NCI-H2171 treated with DMSO at 0.1 percent for 48 hours (cell line): ENCODE measurements at places on chromosomes 5 and 9.

GRCh38 chr5:33824516-33825195 is 67.1 kb downstream of the ADAMTS12 start:
- no peak for DNase-seq

- DNase-seq = no peak
Observed at GRCh38 chr5:71743155-71743554, 24.1 kb downstream of the CARTPT start.

GRCh38 chr9:112198646-112199045 is 23.5 kb upstream of the SUSD1 start:
- no peak for DNase-seq

DNA sequence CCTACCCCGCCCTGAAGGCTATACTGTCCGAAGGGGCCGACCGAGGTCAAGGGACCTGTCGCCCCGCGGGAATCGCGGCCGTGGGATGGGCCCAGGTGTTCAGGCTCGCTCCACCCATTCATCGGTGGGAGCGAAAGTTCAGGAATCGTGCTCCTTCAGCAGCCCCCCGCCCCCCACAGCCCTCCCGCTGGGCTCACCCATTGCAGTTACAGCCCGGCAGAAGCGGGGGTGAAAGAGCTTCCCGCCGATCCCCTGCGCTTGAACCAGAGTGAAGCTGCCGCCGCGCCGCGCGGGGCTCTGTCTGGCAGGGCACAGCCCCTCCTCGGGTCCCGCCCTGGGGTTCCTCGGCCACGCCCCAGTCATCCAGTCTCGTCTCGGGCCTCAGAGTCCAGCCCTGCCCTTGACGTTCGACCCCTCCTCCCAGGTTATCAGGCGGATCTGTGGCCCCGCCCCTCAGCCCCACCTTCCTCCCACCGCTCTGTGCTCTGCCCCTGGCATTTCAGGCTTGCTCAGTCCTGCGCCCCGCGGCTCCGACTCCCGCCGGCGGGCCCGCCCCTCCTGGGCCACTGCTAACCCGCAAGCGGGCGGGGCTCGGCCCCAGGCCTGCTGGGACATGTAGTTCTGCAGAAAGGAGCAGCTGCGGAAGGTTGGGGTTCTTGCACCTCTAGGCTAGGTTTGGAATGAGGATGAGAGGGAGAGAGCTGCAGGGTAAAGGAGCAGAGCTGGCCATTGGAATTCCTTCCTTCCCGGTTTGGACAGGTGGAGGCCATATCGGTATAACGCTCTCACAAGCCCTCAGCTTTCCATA is at the start of gene MYORG:
Gene MYORG (minus strand): TSS at position 303 of the 808 bp plus-strand sequence. CDS start 3,955 bp downstream, outside the sequence.
- DNase-seq = peak; percentile 88

DNA sequence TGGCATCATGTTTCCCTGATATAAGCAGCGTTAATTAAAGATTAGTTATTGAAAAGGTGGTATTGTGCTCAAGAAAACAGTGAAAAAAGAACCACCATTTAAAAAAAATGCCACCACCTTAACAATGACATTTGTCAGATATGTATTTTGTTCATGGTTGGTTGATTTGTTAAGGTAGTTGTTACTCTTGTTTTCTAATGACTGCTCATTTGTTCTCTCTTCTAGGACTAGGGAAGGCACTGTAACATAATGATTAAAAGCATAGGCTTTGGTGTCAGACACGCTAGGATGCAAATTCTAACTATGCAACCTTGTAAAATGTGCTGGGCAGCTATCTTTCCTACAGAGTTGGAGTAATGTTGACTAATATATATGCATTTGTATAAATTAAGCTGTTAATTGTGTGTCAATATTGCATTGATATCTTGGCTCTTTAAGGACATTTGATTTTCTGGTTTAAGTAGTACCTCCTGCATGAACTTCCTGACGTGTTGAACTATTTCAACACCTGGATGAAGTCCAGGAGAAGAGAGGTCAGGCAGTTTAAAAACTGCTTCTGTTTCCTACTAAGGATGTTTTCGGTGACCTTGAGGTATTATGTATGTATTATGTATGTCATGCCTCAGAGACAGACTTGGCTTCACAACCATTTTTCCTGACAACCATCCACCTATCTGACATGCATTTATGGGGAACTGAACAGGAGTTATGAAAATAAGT is 77.8 kb downstream of the MUSK start:
- no peak for DNase-seq
